Kidney (tissue), 22 donors: ENCODE measurements at places on chromosomes 16 and 17. TPM values are rescaled to one million over a fixed set of nuclear protein-coding genes. Genes with fewer than 3 reads are reported as not detected.

The GPR142 gene
- not detected for polyA plus RNA-seq

The HS3ST3B1 gene
- 4.8 TPM for polyA plus RNA-seq

The ZMYND15 gene
- 1.3 TPM for polyA plus RNA-seq

The KRT9 gene
- not detected for polyA plus RNA-seq

The UNC45B gene
- polyA plus RNA-seq = 0.54 TPM

The ZNF785 gene
- polyA plus RNA-seq = 6.3 TPM

The NLRC3 gene
- polyA plus RNA-seq = 0.52 TPM
